ENCODE measurements at places on chromosomes 3 and 15. TPM values are rescaled to one million over a fixed set of nuclear protein-coding genes. Genes with fewer than 3 reads are reported as not detected.

DNA sequence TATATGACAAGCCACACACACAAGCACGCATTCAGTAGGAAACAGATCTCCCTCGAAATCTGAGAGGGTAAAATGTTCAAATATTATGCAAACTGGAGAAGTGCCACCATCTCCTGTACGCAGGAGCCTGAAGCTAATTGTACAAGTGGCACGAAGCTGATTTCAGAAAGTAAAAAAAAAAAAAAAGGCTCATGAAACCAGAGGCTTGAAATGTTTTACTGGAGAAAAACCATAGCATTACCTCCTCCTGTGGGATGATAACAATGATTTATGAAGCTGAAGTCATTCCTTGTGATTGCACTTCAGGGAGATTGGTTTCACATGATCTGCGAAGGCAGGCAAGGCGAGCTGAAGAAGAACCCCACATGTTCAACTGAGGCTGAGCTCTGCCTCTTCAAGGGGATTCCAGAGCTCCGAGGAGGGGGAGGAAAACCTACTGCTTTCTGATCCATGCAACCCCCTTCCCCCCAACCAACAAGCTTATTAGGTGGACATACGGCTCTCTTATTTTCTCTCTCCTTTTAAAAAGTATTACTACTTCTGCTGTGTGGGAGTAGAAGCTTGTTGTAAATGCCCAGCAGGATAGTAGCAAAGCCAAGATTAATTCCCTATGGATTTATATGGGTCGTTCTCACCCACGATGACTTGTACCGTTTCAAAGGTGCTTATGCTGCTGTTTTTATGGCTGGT lies 101.1 kb downstream of the GREM1 start:
- H3K36me3 ChIP-seq: no peaks in the 10 kb centered on the region
- DNase-seq: peak; percentile 29
- H3K4me3 ChIP-seq: no peak overlapping the region
- no peak overlapping the region for H3K27ac ChIP-seq

DNA sequence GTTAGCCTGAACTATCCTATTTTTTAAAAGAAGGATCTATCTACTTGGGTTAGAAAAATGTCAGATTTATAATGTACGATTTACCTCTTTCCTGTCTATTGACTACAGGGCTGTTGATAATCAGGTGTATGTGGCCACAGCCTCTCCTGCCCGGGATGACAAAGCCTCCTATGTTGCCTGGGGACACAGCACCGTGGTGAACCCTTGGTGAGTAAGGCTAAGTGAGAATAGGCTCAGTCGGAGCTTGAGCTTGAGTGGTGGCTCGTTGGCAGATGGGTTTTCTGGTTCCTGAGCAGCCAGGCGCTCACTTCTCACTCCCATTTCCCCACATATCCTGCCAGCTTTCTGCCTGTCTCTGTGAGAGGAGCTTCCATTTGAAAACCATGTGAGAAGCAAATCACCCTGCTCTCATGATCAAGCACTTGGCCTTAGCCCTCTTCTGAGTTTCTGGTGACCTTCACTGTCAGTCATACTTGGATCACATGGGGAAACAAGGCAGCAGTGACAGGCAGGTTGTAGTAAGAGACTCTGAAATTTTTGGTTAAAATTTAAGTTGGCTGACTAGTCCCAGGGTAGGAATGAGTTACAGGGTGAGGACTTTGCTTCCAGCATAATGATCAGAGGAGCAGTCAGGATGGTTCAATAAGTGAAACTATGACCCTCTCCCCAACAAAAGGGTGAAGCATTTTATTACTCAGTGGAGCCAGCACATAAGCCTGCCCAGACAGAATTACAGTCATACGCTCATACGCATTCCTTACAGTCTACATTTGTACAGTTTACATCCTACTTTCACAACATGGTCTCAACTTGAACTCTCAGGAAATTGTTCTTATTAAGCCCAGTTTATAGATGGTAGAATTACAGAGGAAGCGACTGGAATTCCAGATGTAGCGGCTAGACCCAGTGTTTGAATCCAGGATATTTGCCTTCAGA lies 18.0 kb downstream of the NIT2 start:
- H3K27me3 ChIP-seq: no peaks in the 10 kb centered on the region
- no peak overlapping the region for H3K4me3 ChIP-seq
- H3K4me1 ChIP-seq: no peaks in the 10 kb centered on the region
- H3K27ac ChIP-seq: no peak overlapping the region

DNA sequence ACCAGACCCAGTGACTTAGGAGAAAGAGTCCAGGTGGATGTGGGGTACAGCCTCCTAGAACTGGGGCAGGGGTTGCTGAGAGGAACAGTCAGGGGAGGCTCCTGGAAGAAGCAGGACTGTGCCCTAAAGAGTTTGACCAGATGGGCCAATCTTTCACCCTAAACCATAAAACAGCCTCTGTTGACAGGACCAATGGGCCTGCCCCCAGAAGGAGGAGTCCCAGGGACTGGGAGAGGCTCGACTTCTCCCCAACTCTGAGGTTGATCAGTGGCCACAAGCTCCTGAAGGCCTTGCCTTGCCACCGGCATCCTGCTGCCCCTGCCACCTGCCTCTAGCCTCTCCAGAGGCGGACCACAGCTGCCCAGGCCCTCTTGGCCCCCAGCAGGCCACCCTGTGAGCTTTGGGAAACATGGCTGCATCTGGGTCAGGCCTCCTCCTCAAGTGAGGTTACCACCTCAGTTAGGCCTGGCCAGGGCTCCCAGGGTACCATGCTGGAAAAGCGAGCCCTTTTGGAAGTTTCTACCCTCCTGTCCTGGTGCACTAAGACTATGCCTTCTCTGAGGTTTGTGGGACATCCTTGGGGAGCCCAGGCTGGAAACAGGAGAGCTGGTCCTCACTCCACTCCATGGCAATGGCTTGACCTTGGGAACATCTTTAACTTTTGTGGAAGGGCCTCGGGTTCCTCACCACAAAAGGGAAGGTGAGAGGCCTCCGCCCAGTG lies 2.8 kb downstream of the VIPR1 start:
- H3K27me3 ChIP-seq: peaks cover 30% of the 10 kb centered on the region
- peaks cover 33% of the 10 kb centered on the region for H3K4me1 ChIP-seq
- H3K27ac ChIP-seq: no peak overlapping the region
- H3K36me3 ChIP-seq: no peaks in the 10 kb centered on the region
- peak; percentile 22 for DNase-seq

The FBN1 gene
- 53.0 TPM for total RNA-seq

GRCh38 chr3:171456765-171457606 lies 3.2 kb downstream of the TNIK start:
- H3K27me3 ChIP-seq: no peaks in the 10 kb centered on the region
- no peak overlapping the region for H3K4me3 ChIP-seq
- no peaks in the 10 kb centered on the region for H3K36me3 ChIP-seq
- no peak for DNase-seq

- H3K4me3 ChIP-seq: no peak overlapping the region
- no peaks in the 10 kb centered on the region for H3K27me3 ChIP-seq
- DNase-seq: no peak
- no peaks in the 10 kb centered on the region for H3K36me3 ChIP-seq
- H3K27ac ChIP-seq: no peak overlapping the region
Observed at GRCh38 chr3:124315215-124316033, 323.5 kb upstream of the ROPN1 start.

DNA sequence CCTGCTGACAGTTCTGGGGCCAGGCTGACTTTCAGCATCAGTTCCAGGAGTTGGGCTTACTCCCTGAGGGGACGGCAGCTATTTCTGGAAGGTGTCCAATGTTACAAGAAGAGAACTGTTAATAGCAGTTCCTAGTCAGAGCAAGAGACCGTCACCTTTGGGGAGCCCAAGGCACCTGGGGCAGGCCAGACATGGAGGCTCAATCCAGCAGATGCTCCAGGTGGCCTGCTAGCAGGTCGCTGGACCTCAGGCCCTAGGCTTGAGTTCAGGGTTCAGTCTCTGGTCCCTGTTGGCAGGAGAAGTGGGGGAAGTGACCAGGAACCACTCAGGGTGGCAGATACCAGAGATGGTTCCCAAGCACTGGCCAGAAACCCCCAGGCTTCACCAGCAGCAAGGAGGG lies 25.9 kb downstream of the C3orf20 start:
- DNase-seq: no peak
- no peaks in the 10 kb centered on the region for H3K4me1 ChIP-seq
- H3K27me3 ChIP-seq: no peaks in the 10 kb centered on the region
- H3K36me3 ChIP-seq: no peaks in the 10 kb centered on the region
- no peak overlapping the region for H3K27ac ChIP-seq
- H3K4me3 ChIP-seq: no peak overlapping the region

DNA sequence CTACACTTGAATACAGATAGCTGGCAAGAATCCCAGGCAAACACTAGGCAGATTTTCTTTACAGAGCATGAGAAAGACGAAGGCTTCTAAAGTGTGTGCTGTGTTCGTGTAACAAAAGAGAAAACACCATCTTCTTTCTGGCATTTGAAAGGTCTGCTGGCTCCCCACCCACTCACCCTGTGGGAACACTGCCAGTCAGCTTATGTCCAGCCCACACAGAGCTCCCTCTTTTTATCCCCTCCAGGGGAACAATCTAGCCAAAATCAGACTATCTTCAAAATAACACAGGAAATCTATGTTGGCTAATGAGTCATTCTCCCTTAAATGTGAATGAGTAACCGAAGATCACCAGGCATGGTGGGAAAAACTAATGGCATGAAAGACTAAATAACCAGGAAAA lies 45.6 kb upstream of the PAQR5 start:
- no peak for DNase-seq
- H3K4me3 ChIP-seq: no peak overlapping the region
- no peak overlapping the region for H3K27ac ChIP-seq
- no peaks in the 10 kb centered on the region for H3K4me1 ChIP-seq
- no peaks in the 10 kb centered on the region for H3K27me3 ChIP-seq
- H3K36me3 ChIP-seq: peaks cover 7% of the 10 kb centered on the region

DNA sequence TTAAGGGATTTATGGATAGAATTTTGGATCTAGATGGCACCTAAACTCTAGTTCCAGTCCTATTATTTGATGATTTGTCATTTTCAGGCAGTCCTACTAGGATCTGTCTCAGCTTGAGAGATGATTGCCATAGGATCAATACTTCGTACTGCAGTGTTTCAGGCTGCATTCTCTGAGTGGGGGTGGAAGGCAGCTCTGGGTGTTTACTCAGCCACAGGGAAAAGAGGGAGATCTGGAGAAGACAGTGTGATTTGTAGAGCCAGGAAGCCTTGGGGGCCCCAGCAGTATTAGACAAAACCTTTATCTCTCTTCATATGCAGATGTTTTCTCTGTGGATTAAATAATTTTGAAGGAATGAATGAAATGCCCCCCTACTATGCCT lies 188.4 kb upstream of the SYNPR start:
- H3K27ac ChIP-seq: no peak overlapping the region
- H3K4me1 ChIP-seq: no peaks in the 10 kb centered on the region
- DNase-seq: no peak
- no peak overlapping the region for H3K4me3 ChIP-seq
- no peaks in the 10 kb centered on the region for H3K36me3 ChIP-seq

The SKIL gene
- 51.8 TPM for total RNA-seq

The CFAP100 gene
- not detected for total RNA-seq

DNA sequence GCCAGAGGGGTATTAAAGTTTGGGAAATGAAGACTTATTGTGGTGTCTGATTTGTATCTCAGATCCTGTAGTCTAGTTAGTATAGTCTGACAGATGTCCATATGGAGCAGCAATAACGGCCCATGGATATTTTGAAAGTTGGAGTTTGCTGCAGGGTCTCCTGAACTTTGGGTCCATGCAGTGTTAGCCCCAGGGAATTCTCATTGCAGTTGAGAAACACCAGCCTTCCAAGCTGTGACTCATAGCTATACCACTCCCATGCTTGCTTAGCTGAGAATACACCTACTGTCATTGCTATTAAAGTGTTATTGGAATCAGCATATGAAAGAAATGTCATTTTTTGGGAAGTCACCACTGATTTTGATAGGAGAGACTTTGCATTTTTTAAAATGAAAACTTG lies 29.2 kb downstream of the TMOD2 start:
- no peak for DNase-seq
- H3K27me3 ChIP-seq: no peaks in the 10 kb centered on the region
- no peak overlapping the region for H3K27ac ChIP-seq

The EPHA6 gene
- 23.7 TPM for total RNA-seq

The ITIH1 gene
- total RNA-seq: not detected

Data from stomach (tissue), 19 donors.